ENCODE measurements at places on chromosomes 6 and 20.
A peak's percentile ranks its signal among the peaks of the same experiment; 100 is the strongest.

DNA sequence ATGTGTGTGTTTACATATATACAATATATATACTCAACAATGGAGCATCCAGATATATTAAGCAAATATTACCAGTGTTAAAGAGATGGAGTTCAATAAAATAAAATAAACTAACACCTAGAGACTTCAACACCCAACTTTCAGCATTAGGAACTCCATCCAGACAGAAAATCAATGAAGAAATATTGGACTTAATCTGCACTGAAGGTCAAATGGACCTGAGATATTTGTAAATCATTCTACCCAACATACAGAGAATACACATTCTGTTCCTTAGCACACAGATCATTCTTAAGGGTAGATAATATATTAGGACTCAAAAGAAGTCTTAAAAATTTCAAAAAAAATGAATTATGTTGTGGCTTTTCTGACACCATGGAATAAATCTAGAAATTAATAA lies 832.3 kb upstream of the ADGRB3 start:
- no peak for DNase-seq

DNA sequence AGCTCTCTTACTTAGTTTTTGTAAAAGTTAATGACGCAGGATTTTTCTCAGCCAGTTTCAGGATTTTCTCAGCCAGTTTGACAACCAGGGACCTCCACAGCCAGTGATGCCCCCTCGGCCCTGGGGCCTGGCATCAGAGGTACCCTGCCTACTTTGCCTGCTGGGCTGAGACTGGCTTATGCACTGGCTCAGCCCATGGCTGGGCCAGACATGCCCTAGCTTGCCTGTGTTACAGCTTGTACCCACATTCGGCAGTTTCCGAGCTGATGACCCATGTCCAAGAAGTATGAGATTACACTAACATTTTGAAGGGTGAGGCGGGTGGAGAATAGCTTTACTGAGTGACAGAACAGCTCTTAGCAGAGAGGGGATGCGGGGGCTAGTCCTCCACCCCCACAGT lies 406.1 kb upstream of the HSF2 start:
- DNase-seq = no peak

DNA sequence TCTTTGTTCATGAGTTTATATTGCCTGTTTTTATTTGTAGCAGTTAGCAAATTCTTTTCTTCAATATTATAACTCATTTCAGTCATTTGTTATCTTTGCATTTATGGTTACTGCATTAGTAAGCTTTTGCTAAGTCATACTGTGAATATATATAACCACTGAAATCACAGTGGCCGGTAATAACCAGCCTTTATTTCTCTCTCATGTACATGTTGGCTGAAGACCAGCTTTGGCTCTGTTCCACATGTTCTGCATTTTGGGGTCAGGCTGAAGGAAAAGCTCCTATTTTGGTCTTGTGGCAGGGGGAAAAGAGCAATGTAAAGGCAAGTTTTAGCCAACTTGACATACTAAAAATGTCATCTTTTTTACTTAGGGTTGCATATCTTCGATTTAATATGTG lies 276.3 kb downstream of the BCKDHB start:
- peak; percentile 63 for DNase-seq

DNA sequence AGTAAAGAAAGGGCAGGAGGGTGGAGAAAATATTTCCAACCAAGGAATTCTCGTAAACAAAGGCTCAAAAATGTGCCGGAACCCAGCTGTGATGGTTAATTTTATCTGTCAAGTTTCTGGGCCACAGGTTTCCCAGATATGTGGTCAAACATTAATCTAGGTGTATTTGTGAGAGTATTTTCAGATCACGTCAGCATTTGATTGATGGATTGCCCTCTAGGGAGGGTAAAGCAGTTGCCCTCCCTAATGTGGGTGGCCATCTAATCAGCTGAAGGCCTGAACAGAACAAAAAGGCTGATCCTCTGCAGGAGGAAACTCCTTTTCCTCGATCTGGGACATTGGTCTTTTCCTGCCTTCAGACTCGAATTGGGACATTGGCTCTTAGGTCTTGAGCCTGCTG lies 298.7 kb upstream of the TCF21 start:
- DNase-seq = no peak

- peak; percentile 20 for DNase-seq
Observed at GRCh38 chr6:7671076-7671475, 54.8 kb upstream of the BMP6 start.

- no peak for DNase-seq
Observed at GRCh38 chr6:108027594-108027993, 46.9 kb downstream of the OSTM1 start.

- DNase-seq = no peak
Observed at GRCh38 chr6:43944908-43945767, 175.1 kb downstream of the VEGFA start.

- DNase-seq = no peak
Observed at GRCh38 chr6:20366082-20366830, 35.4 kb upstream of the E2F3 start.

Measured in astrocyte of the spinal cord (primary cell).